Keratinocyte (primary cell): ENCODE measurements at places on chromosomes 11 and 22. TPM values are rescaled to one million over a fixed set of nuclear protein-coding genes. Genes with fewer than 3 reads are reported as not detected.
A peak's percentile ranks its signal among the peaks of the same experiment; 100 is the strongest.

DNA sequence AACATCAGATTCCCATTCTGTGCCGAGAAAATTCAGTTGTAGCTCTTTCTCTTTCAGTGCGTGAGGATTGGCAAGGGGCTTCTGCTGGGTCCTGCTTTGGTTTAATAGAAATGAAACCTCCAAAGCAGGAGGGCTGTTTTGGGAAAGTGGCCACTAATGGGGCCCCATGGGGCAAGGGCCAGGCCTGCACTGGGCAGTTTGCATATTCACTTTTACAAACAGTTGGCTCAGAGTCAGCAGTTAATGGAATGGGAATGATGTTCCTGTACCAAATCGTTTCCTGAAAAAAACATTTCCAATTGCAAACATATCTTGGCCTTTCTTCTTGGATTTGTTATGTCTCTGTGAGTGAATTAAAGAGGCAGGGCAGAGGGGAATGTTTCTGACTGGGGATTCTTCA, 92.1 kb downstream of the PARVA start:
- H3K27ac ChIP-seq, result no peak overlapping the region
- H3K4me1 ChIP-seq, result no peaks in the 10 kb centered on the region
- H3K4me3 ChIP-seq, result no peak overlapping the region
- DNase-seq, result no peak

DNA sequence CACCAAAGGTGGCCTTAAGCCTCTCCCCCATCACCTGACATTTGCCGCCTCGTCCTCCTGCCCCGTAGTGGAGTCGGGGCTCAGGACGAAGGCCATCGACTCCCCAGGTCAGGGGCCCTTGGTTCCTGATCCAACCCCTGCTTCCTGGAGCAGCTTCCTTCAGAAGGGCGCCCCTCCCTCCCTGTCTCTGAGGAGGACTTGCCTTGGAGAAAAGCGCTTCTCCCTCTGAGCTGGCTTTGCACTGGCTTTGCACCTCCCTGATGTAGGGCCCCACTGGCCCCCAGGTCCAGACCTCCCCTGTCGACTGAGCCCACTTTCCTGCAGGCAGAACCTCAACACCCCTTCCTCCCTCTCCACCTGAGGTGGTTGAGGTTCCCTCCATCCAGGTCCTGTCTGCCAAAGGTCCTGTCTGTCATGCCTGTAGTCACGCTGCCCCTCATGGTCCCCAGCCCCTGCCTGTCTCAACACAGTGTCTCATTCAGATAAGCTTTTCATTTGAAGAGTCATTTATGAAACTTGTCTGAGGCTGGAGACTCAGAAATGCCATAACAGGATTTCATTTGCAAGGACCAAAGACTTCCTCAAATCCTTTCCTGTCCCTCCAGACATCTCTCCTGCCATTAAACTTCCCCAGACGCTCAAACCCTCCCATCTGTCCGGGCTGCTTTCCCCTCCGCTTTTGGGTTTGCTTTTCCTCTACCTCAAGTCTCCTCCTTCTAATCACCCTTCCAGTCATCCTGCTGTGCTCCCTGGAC, 78.4 kb downstream of the MYO7A start:
- no peak overlapping the region for H3K27ac ChIP-seq
- DNase-seq, result no peak
- H3K27me3 ChIP-seq, result no peaks in the 10 kb centered on the region

GRCh38 chr22:43412808-43413795, 1.3 kb downstream of the MPPED1 start:
- no peaks in the 10 kb centered on the region for H3K36me3 ChIP-seq
- H3K4me3 ChIP-seq, result no peak overlapping the region
- H3K4me1 ChIP-seq, result no peaks in the 10 kb centered on the region
- peaks cover 65% of the 10 kb centered on the region for H3K27me3 ChIP-seq

Gene FXYD2
- polyA plus RNA-seq, result not detected in 3 replicates

Gene SLC22A12
- not detected in 3 replicates for polyA plus RNA-seq

DNA sequence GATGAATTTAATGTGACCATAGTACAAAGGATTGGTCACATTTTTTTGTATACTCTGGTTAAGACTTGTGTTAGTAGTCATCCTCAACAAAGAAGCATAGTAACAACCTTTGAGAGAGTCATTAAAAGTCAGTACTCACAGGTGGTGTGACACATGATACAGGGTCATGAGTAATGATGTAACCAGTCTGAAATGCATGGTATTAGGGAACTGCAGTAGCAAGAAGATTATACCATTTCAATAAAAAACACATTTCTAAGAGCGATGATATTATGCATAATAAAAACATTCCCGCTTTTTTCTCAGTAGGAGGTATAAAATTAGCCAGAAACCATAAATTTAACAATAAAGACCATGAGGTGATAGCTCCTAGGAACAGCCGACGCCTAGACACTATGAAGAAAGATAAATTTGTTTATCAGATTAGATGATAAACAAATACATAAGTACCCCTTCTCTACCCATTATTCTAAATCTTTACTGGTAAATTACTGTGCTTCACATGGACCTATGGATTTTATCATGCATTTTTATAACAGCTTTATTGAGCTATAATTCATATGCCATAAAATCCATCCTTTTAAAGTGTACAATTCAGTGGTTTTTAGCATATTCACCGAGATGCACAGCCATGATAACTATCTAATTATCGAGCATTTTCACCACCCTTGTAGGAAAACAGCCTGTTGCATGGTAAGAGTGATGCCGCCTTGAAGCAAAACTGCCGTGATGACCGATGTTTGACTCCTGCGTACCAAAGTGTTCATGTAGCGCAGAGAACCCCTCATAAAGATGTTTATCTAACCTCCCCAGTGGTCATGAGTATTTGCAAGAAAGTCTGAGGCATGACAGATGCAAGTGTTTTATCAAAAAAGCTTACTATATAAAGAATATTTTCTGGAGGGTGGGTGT, 41.8 kb downstream of the TMPRSS5 start:
- peaks cover 20% of the 10 kb centered on the region for H3K4me1 ChIP-seq
- peak; percentile 83 for DNase-seq
- no peak overlapping the region for H3K4me3 ChIP-seq
- H3K36me3 ChIP-seq, result no peaks in the 10 kb centered on the region
- H3K27ac ChIP-seq, result peak overlapping the region; percentile 59

- no peaks in the 10 kb centered on the region for H3K27me3 ChIP-seq
- H3K27ac ChIP-seq, result no peak overlapping the region
- no peaks in the 10 kb centered on the region for H3K4me1 ChIP-seq
- DNase-seq, result no peak
- H3K4me3 ChIP-seq, result no peak overlapping the region
Observed at GRCh38 chr22:42062506-42063170, 8.0 kb downstream of the NAGA start.

- H3K4me1 ChIP-seq, result no peaks in the 10 kb centered on the region
- DNase-seq, result no peak
- H3K36me3 ChIP-seq, result no peaks in the 10 kb centered on the region
- H3K27ac ChIP-seq, result no peak overlapping the region
- H3K4me3 ChIP-seq, result no peak overlapping the region
- no peaks in the 10 kb centered on the region for H3K27me3 ChIP-seq
Observed at GRCh38 chr11:114301927-114302326, 5.7 kb downstream of the NNMT start.

DNA sequence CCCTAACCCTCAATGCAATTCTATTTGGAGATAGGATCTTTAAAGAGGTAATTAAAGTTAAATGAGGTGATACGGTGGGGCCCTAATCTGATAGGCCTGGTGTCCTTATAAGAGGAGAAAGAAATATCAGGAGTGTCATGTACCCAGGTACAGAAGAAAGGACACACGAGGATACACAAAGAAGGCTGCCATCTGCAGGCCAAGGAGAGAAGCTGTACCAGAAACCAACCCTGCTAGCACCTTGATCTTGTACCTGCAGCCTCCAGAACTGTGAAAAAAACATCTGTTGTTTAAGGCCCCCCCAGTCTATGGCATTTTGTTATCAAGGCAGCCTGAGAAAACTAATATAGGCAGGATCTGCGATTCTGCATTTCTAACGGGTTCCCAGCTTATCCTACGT, 44.2 kb downstream of the FBXO7 start:
- no peak overlapping the region for H3K27ac ChIP-seq
- DNase-seq, result peak; percentile 1
- H3K4me1 ChIP-seq, result no peaks in the 10 kb centered on the region

DNA sequence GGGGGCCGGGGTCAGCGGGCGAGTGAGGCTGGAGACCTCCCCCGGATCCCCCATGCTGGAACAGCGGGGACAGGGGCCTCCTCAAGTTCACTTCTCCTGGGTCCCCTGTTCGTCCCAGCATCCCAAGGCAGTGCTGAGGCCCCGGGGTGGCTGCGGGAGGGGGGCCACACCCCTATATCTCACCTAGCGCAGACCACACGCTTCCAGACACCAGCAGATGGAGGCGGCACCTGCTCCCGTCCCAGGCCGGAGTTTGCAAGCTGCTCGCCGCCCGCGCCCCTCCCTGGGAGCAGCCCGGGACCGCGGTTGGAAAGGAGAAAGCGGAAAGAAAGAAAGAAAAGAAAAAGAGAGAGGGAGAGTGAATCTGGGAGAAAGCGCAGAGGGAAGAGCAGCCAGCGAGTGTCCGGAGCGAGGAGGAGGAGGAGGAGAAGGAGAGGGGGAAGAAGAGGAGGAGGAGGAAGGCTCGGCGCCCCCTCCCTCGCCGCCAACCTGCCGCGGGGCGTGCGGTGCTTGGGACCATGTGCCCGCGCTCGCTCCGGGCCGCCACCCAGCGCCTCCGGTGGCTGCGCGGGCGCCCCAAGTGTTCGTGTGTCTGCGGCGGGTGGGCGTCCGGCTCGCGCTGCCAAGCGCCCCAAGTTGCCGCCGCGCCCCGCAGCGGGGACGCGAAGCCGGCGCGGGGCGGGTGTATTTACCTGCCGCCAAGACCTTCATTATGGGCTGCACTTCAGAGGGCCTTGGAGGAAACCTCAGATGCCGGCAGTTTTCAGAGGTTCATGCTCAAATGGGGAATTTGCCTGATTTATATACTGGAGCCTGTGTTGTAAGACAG, at the start of gene LIF:
LIF (minus strand) TSS at position 775 of the 829 bp plus-strand sequence; CDS start at position 711, 64 bp downstream.
- H3K27me3 ChIP-seq, result no peaks in the 10 kb centered on the region
- H3K4me1 ChIP-seq, result peaks cover 18% of the 10 kb centered on the region
- no peak for DNase-seq

- H3K4me1 ChIP-seq, result peaks cover 6% of the 10 kb centered on the region
- no peak for DNase-seq
- H3K36me3 ChIP-seq, result peaks cover 10% of the 10 kb centered on the region
Observed at GRCh38 chr11:66542362-66542761, 3.5 kb downstream of the ZDHHC24 start.

Gene P2RY2
- polyA plus RNA-seq, result 3.9 to 6.9 TPM (median 5.1 TPM) in 3 replicates

Gene AIFM3
- 0.56 to 1.1 TPM (median 0.59 TPM) in 3 replicates for polyA plus RNA-seq

Gene SSTR3
- polyA plus RNA-seq, result not detected in 3 replicates

- H3K27me3 ChIP-seq, result no peaks in the 10 kb centered on the region
- H3K4me1 ChIP-seq, result no peaks in the 10 kb centered on the region
Observed at GRCh38 chr11:73637012-73637411, 9.4 kb upstream of the PLEKHB1 start.

- H3K4me3 ChIP-seq, result peak overlapping the region; percentile 77
- peak overlapping the region; percentile 67 for H3K27ac ChIP-seq
- H3K36me3 ChIP-seq, result peaks cover 3% of the 10 kb centered on the region
- no peak for DNase-seq
- no peaks in the 10 kb centered on the region for H3K27me3 ChIP-seq
- H3K4me1 ChIP-seq, result peaks cover 66% of the 10 kb centered on the region
Observed at GRCh38 chr11:122098261-122098980, 17.6 kb downstream of the BLID start.

DNA sequence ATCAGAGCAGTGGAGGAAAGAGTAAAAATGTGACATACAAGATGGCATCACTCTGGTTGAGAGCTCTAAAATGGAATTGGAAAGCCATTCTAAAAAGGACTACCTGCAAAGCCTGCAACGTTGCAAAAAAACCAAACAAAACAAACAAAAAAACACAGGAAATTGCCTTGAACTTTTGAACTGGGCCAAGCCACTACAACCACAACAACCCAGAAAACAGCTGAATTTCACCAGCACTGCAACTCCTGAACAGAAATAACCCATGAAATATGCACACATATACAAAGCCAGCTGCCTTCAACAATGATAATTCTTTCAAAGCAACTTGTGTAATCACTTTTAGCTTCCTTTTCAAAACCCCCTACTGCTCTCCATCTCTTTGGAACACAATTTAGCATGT, 326.6 kb upstream of the LRRC4C start:
- peaks cover 11% of the 10 kb centered on the region for H3K4me1 ChIP-seq
- H3K27me3 ChIP-seq, result no peaks in the 10 kb centered on the region
- H3K4me3 ChIP-seq, result no peak overlapping the region

DNA sequence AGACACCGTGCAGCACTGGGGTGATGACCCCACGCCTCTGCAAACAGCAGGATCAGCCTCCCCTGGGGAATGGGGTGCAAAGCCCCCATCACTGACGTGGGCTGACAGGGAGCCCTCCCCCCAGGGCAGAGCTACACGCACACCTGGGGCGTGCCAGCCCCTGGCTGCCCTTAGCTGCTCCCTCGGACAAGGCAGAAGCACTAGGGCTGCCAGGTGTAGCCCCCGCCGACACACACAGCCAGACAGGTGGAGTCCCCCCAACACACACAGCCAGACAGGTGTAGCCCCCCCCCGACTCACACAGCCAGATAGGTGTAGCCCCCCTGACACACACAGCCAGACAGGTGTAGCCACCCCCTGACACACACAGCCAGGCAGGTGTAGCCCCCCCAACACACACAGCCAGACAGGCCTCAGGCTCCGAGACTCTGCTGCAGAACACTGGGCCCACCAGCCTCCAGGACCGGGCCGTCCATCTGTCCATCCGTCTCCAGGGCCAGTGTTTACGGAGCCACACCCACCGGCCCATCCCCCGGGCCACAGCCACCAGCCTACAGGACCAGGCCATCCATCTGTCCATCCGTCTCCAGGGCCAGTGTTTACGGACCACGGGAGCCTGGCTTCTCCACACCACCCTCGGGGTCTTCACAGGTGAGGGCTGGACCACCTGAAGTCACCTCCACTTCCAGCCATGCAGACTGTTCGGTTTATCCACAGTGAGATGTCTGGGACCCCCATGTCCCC, 3.5 kb downstream of the ANO9 start:
- DNase-seq, result no peak
- no peaks in the 10 kb centered on the region for H3K36me3 ChIP-seq
- H3K4me3 ChIP-seq, result no peak overlapping the region
- no peak overlapping the region for H3K27ac ChIP-seq

DNA sequence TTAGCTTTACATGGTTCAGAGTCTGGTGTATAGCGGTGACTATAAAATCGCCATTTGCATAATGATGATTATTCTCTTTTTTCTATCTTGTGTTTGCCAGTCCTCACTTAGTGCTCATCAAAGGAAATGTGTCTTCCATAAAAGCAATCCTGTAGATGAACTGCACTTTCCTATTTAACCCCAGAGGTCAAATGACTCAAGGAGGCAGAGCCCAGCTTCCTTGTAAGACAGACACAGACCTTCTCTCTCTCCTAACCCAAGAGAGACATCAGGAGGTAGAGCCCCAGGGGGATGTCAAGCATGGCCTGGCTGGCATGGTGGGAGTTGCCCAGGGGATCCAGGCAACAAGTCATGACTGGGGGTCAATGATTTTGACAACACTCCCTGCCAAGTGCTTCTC, 46.9 kb upstream of the CRTAM start:
- no peak overlapping the region for H3K4me3 ChIP-seq
- H3K36me3 ChIP-seq, result peaks cover 29% of the 10 kb centered on the region
- H3K27ac ChIP-seq, result peak overlapping the region; percentile 2
- H3K27me3 ChIP-seq, result no peaks in the 10 kb centered on the region
